Mesendoderm (in vitro differentiated cells): ENCODE measurements at places on chromosomes 5 and 9.

DNA sequence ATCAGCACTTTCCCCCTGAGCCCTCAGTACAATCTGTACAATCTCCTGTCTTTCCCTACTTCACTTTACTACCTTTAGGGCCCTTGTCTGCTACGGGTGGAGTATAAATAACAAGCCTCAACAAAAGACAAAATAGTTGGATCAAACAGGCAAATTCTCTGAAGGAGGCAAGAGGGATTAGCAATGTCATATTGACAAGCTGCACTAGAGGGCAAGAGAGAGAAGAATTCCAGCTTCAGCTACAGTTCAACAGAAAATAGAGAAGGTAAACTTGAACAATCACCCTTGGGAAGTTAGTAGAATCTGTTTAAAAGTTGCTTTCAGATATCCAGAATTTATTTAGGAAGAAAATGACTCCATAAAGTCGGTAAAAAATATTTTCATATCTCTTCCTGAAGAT lies 68.4 kb upstream of the IZUMO3 start:
- H3K27me3 ChIP-seq = no peaks in the 10 kb centered on the region
- no peaks in the 10 kb centered on the region for H3K4me1 ChIP-seq
- H3K36me3 ChIP-seq = no peaks in the 10 kb centered on the region
- no peak overlapping the region for H3K4me3 ChIP-seq
- DNase-seq = peak; percentile 68

DNA sequence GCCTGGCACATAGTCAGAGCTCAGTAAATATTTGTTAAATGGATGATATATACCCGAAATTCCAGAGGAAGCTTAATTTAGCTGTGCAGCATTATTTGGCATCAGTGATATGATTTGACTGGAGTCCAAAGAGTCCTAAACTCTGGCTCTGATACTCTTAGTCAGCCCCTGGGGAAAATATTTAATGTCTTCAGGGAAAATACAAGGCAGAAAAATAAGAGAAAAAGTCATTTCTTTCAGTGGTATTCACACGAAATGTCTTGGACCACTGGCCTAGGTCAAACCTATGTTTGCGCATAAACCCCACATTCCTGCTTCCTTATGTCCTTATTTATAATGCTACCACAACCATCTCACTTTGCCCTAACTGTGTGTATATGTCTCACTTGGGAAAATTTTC lies 23.8 kb downstream of the GLRA1 start:
- H3K4me3 ChIP-seq = no peak overlapping the region
- H3K27ac ChIP-seq = no peak overlapping the region
- no peaks in the 10 kb centered on the region for H3K4me1 ChIP-seq
- no peak for DNase-seq

GRCh38 chr5:6570530-6570929 lies 62.3 kb downstream of the NSUN2 start:
- H3K27ac ChIP-seq = no peak overlapping the region
- H3K4me3 ChIP-seq = no peak overlapping the region
- no peak for DNase-seq

GRCh38 chr5:16902846-16903245 lies 33.2 kb downstream of the MYO10 start:
- no peak overlapping the region for H3K4me3 ChIP-seq
- peaks cover 22% of the 10 kb centered on the region for H3K4me1 ChIP-seq
- H3K27ac ChIP-seq = no peak overlapping the region
- H3K27me3 ChIP-seq = no peaks in the 10 kb centered on the region
- no peaks in the 10 kb centered on the region for H3K36me3 ChIP-seq
- DNase-seq = peak; percentile 44

- H3K36me3 ChIP-seq = no peaks in the 10 kb centered on the region
- H3K4me1 ChIP-seq = no peaks in the 10 kb centered on the region
- peak; percentile 60 for DNase-seq
- no peak overlapping the region for H3K4me3 ChIP-seq
- no peak overlapping the region for H3K27ac ChIP-seq
Measured at GRCh38 chr9:87883990-87884389, 1.3 kb downstream of the SPATA31E1 start.

GRCh38 chr9:82987370-82988189 lies 75.4 kb downstream of the RASEF start:
- no peak for DNase-seq
- no peaks in the 10 kb centered on the region for H3K27me3 ChIP-seq
- no peaks in the 10 kb centered on the region for H3K36me3 ChIP-seq
- H3K27ac ChIP-seq = no peak overlapping the region
